ENCODE measurements at places on chromosomes 3 and 15. TPM values are rescaled to one million over a fixed set of nuclear protein-coding genes. Genes with fewer than 3 reads are reported as not detected.
A peak's percentile ranks its signal among the peaks of the same experiment; 100 is the strongest.

DNA sequence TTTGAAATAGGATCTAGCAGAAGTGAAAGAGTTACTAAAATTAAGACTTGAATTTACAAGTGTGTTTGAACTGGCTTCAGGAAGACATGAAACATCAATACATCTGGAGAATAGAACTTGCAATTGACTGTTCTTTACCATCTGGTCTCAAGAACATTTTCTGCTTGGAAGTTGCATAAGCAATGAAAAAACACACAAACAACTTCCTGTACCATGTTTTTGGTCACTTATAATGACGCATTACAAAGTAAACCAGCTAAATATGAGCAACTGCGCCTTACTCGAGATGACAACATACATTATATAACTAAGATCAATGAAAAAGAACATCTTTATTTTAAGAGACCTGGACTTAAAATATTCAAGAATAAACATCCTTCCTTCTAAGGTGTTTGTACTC, 112.5 kb downstream of the TIGIT start:
- DNase-seq: no peak

GRCh38 chr3:106877627-106878026, 499.6 kb upstream of the CCDC54 start:
- DNase-seq: no peak

GRCh38 chr3:45205126-45205525, 21.0 kb downstream of the TMEM158 start:
- DNase-seq: no peak

- DNase-seq: no peak
Measured at GRCh38 chr3:137612291-137612690, 151.8 kb upstream of the SOX14 start.

DNA sequence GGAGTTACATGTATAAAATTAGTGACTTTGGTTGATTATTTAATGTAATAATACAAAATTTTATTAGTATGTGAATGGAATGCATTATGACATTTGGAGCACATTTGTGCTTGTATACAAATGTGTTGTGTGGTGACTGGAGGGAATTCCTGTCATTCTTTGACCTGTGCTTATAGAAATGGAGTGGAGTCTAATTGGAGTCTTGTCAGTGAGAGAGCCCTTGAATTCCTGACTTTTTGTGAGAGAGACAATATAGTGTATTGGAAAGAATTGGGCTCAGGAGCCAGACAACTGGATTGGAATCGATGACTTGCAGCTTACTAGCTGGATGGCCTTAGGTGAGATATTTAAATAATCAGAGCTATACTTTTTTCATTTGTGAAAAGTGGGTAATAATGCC, 9.4 kb downstream of the TCF12 start:
- no peak for DNase-seq

DNA sequence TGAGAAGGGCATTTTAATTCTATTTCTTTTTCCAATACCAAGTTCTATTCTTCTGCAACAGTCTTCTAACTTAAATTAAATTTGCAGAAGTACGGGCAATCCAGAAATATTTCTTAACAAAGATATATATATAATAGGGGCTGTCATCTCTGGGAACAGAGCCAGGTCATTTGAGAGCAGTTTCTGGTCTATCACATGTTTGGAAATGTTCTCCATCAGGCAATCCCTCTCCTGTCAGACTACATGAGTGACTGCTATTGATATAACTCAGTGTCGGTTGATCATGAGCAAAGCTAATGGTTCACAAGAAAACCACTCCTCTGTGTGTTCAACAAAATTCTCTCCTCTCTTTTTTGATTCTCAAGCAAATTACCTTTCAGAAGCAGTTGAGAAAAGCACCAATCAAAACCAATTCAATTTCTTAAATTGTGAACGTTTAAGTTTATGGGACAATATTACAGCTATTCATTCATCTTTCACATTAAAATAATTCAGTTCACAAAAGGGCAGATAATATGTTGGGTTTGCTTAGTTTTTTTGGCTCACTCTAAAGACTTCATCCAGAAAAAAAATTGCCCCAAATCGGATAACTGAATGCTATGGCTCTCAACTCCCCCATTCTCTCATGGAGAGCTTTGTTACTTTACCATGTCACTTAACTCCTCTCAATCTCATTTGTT, 152.9 kb upstream of the TGFBR2 start:
- no peak for DNase-seq

DNA sequence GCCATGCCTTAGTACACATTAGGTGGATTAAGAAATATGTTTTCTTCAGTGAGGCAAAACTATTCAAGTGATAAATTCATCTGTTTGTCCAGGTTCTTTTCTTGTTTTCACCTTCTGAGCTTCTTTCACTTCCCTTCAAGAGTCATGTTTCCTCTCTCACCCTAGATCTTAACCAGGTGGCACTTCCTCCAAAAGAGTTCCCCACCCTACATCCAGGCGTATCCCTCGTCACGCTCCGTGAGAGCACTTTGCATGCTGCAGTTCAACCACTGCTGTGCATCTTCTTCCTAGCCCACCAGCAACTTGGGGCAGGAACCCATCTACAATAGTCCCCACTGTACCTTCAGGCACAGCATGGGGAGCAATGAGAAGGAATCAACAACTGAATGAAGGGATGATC, 28.9 kb downstream of the OSBPL10 start:
- DNase-seq: no peak

DNA sequence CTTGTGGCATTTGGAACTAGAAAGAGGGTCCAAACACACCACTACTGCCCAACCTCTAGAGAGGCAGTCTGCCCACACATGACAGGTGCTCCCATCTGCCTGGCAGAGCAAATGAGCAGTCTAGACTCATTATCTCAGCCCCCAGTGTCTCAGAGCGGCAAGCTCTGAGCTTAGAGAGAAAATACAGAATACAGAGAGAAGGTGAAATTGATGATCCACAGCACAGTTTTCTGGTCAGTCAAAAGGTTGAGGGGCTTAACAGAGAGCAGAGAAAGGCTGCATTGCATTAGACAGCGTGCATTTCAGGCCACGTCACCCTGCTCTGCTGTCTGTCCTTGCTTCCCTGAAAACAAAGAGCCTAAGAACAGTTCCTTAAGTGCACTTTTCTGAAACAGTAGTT, 135.1 kb downstream of the KCNMB2 start:
- DNase-seq: no peak

DNA sequence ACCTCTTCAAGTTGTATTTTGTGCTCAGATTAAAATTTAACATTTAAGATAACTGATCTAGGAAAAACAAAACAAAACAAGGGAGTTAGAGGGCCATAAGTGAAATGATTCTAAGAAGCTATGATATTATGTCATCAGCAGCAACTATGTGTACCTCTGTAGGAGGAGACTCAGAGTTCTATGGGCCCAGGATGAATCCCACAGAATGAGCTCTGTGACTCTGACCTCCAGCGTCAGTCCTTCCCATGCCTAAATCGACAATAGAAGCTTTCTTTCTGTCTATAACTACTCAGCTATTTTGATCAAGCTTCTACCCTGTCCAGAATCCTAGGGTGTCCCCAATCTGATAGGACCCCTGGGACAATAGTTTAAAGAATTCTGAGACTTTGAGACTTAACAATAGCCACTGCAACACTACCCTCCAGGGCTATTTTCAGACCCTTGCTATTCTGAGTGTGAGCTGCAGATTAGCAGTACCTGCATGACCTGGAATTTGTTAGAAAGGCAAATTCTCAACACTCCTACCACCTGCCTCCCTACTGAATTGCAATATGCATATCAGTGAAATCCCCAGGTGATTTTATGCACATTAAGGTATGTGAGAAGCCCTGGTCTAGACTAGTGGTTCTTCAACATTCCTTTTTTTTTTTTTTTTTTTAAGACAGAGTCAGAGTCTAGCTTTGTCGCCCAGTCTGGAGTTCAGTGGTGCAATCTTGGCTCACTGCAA, 66.7 kb downstream of the ARHGAP31 start:
- DNase-seq: no peak

- DNase-seq: no peak
Measured at GRCh38 chr15:96497951-96498350, 167.5 kb downstream of the NR2F2 start.

- no peak for DNase-seq
Measured at GRCh38 chr3:12343047-12343501, 54.2 kb downstream of the PPARG start.

DNA sequence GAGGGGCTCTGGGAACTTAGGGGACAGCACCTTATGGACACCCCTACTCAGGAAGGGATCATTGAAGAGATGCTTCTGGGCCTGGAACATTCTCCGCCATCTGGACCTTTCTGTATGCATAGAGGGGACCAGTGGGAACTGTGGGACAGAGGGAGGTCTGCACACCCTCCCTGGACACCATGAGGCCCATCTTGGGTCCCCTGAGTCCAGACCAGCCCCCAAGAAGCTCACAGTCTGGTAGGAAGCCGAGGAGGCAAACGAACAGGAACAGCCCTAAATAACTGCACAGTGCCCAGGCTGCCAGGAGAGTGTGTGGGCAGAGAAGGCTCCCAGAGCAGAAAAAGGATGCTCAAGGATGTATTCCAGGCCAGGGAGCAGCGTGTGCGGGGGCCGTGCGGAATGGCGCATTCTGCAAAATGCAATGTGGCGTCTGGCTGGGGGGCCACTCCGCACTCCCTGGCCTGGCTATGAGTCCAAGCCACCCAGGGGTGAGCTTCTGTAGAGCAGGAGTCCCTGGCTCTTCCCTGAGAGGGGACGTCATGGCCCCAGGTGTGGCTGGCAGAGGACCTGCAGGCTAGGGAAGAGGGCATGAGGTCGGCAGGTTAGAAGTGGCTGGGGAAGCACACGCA, 24.5 kb upstream of the KLF13 start:
- no peak for DNase-seq

DNA sequence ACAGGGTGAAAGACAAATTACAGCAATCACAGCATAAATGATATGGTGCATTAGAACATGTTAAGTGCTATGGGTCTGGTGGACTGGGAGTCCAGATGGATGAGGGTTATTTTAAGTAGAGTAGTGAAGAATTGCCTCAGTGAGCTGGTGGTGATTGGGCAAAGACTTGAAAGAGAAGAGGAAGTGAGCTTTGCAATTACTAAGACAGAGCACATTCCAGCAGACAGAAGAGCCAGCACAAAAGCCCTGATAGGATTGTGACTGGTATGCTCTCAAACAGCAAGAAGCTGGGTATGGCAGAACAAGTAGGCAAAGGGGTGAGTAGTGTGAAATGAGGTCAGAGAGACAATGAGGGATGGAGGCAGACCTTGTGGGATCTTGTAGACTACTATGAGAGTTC, 2.1 kb upstream of the ACKR4 start:
- no peak for DNase-seq

GRCh38 chr3:100521439-100521845, 29.0 kb downstream of the TMEM45A start:
- no peak for DNase-seq

DNA sequence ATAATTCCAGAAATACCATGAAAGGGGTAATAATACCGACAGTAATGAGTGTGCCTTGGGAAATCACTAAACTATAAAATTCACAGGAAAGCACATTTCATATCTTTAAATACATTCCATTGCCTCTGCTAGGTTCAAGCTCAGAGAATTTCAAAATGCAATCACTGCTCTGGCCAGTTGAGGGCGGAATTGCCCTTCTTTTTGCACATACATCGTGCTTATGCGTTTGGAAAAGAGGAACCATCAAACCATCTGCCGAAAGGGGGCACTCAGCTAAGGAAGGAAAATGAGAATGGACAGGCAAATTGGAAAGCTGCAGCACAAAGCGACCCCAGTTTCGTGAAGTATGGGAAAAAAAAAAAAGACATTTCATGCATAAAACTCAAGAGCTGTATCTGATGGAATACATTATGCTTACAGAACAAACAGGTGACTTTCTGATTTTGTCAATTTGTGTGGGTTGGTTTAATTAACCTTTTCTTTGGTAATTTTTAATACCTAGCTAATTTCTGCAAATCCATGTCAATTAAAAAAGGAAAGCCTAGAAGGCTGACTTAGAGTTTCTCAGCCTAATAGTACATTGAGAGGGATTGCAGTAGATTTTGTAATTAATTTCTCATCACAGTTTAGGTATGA, 61.4 kb downstream of the TUSC7 start:
- DNase-seq: peak; percentile 77

DNA sequence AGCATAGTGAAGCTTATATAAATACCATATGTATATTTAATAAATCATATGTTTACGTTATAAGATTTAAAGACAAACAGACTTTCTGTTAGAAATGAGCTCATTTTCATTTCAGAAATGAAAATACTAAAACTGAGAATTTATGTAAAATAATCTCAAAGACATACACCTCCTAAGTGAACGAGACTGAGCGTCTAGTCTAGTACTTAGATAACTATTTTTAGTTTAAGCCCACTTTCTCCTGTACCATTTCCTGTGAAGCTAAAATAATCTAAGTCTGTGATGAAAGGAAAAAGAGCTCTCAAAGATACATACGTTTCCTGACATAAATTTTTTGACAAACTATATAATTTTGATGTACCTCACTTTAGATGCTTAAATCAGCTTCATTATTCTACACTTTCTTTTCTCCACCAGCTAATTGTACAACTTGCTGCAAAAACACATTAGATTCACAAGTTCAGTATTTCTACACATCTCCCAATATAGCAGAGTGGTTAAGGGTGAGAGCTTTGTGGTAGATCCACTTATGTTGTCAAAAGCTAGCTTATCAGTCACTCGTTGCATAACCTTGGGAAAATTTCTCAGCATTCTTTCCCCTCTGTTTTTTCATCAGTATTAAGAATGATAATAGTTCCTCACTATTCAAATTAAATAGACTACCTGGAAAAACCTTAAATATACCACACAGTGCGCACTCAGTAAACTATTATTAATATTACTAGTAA, 703.0 kb downstream of the PLOD2 start:
- DNase-seq: no peak

- DNase-seq: no peak
Measured at GRCh38 chr3:23665741-23666140, 140.0 kb upstream of the UBE2E1 start.

GRCh38 chr3:79586232-79586631, 181.6 kb downstream of the ROBO1 start:
- no peak for DNase-seq

GPR62 gene
- total RNA-seq: 0.36 TPM

CLCN2 gene
- 17.0 TPM for total RNA-seq

SLC24A5 gene
- not detected for total RNA-seq

ABCC5 gene
- 62.3 TPM for total RNA-seq

SKOR1 gene
- total RNA-seq: 1.1 TPM

GOLGA6D gene
- 0.18 TPM for total RNA-seq

GOLGA8T gene
- 0.51 TPM for total RNA-seq

NEO1 gene
- total RNA-seq: 135 TPM

CAND2 gene
- total RNA-seq: 14.0 TPM

RBP2 gene
- not detected for total RNA-seq

Data from mesothelial cell of epicardium (in vitro differentiated cells).